ENCODE measurements at places on chromosomes 16 and 17.

DNA sequence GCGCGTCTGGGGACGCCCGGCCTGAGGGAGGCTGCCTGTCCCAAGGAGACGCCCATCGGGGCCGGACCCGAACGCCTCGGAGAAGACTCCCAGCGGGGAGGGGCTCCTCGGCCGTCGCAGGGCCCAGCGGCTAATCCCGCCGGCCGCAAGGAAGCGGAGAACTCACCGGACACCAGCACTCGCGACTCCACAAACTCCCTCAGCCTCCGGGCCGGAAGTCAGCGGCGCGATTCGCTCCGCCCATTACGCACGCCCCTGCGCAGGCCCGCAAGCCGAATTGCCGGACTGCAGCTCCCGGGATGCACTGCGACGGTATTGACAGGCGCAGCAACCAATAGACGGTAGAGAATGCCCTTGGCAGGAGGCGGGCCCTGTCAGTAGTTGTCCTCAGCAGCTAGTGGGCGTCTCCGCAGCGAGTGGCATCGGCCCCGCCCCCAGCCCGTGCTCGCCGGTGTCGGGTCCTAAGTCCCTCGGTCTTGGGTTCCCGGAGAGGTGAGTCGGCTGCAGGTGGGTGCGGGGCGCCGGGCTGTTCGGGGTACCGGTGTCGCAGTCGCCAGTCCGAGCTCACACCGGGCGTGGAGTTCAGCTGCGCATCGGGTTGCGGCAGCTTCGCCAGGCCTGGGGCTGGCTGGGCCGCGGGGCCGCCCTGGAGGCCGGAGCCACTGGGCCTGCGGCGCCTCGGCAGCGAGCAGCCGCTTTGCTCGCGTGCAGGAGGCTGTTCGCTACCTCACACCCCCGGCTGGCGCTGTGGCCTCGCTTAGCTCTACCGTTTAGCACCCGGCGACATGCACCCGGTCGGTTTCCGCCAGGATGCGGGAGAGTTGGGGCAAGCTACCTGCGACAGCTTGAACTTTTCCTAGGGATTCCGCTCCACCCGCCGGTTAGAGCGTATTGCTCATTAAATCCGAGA, at the start of the genes ZNF174 and ZSCAN32:
TSS of gene ZNF174 (plus strand) at position 437 of the 910 bp plus-strand sequence. CDS start 790 bp downstream, outside the sequence.
TSS of gene ZSCAN32 (minus strand) at position 226 of the 910 bp plus-strand sequence. CDS start 3,447 bp downstream, outside the sequence.
- peak; percentile 99 for DNase-seq

DNA sequence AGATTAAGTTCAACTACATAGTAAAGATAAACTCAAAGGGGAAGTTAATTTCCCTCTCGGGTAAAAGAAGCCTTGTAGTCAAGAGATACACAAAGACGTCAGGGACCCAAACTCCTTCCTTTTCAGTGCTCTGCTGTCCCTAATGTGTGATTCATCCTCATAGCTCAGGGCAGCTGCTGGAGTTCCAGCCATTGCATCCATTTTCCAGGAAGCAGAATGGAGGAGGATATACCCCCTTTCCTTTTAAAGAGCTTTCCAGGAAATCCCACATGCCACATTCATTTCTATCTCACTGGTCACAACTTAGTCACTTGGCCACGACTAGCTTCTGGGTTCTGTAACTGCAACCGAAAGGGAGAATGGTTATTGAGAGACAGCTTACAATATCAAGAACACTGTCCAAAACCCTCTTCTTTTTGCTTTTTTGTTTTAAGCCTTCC, 95.3 kb downstream of the SOCS1 start:
- no peak for DNase-seq

- DNase-seq, result no peak
Measured at GRCh38 chr17:57524839-57525568, 220.1 kb downstream of the CCDC182 start.

- no peak for DNase-seq
Measured at GRCh38 chr17:33983824-33984574, 271.1 kb upstream of the CCL2 start.

DNA sequence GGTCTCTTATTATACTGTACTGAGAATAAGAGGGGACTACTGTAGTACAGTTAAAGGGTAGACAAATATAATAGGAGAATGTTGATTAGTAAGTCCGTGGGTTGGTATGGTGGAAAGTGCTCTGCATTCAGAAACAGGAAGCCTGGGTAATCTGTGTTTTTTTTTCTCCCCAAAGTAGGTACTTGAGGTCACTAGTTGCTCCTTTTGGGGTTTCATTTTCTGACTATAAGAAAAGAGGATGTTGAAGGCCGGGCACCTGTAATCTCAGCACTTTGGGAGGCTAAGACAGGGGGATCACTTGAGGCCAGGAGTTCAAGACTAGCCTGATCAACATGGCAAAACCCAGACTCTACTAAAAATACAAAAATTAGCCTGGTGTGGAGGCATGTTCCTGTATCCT, 42.0 kb upstream of the MMD start:
- DNase-seq, result no peak

DNA sequence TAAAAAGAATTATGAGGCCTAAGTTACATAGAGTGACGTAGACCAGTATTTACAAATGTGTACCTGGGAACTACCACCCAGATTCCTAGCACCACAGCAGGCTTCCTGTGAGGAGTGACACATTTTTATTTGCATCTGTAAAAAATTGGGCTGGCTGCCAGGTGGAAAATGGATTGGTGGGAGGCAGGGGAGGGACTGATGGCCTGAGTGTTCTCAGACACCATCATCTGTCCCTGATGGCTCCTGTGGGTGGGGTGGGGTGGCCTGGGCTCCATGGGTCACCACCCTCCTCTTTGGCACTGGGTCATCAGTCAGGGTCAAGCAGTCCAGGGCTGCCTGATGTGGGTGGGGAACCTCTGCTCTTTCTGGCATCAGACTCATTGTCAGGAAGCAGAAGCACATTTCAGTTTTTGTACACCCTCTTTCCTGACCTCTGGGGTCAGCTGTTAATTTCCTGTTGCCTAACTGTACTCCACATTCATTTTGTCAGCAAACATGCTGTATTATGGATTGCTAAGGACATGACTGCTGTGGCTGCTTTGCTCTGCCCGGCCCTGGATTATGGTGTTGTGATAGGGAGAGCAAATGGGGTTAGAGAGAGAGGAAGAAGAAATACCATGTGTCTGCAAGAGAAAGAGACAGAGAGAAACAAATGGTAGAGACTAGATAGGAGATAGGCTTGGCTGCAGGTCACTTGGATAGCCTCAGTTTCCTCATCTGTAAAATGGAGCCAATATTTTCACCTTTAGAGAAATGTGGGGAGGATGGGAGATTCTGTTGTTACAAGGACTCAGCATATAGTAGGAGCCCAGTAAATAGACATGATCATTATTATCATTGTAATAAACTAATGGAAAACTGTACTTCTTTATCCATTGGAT, 11.6 kb upstream of the MFAP4 start:
- no peak for DNase-seq

DNA sequence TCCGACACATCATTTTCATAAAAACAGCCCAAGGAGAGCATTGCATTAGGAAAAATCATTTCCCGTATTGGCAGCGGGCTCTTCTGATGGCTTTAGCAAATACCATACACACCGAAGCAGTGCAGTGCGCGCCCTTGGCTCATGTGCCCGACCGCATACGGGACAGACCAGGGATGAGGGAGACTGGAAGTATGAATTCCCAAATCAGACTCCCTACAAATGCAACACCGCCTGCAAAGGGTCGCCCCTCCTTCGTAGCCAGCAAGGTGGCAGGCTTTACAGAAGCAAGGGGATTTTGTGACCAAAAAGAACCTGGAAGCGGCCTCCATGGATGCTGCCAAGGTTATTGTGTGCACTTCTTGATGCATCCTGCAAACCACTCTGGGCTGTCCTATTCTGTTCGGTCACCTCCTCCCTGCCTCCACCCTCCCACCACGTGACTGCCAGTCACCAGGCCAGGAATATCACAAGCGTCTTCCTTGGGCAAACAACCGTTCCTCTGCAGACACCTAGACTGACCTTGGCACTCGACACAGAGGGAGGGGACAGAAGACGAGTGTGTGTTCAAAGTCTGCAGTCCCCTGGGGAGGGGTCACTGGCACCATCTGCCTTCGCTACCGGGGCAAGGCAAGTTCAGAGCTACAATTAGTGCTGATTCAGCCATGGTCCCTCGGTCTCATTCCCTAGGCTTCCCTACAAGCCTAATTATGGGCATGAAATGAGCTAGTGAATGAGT, 460.4 kb downstream of the SLC39A11 start:
- no peak for DNase-seq

- no peak for DNase-seq
Measured at GRCh38 chr17:20203018-20203417, 193.9 kb downstream of the SPECC1 start.

GRCh38 chr17:19343671-19344151, 18.8 kb downstream of the B9D1 start:
- DNase-seq, result no peak

- DNase-seq, result peak; percentile 63
Measured at GRCh38 chr17:82022310-82022980, at the start of gene CENPX. Gene CENPX (minus strand): TSS chr17:82022878. CDS start chr17:82022861, 17 bp downstream.

DNA sequence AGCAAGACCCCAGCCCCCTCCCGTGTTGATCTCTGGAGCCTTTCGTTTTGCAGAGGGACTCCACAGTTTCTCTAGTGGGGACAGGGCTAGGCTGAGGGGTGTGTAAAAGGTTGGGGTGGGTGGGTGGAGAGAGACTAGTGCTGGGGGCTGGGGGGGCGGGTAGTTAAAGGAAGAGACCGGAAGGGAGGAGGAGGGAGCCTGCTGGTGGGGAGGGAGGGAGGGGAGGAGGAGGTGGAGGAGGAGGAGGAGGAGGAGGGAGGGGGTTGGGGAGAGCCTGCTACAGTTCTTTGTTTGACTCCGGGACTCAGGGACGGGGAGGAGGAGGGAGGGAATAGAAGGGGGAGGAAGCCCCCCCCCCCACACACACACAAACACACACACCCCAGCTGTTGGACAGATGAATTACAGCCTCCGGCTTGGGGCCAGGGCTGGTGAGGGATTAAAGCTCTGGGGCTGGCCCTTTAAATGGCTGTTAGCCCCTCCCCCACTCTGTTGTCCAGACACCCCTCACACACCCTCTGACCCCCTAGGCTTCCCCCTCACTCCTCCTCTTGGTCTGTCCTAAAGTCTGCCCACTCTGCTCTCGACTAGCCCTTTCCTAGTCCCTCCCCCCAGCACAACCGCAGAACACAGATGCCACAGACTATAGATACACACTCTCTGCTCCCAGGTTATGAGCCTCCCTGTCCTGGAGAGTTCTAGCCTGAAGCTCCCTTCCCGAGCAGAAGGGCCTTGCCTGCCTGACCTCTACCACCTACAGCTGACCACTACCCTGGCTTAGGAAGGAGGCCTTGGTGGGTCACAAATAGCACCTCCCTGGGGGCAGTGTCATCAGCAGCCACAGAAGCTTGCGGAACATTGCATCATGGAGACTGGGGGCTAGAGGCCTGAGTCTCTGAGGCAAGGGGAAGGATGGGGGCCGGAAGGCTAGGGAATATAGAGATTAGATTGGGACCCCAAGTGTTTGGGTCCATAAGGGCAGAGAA, 4.4 kb downstream of the KDM6B start:
- peak; percentile 77 for DNase-seq

DNA sequence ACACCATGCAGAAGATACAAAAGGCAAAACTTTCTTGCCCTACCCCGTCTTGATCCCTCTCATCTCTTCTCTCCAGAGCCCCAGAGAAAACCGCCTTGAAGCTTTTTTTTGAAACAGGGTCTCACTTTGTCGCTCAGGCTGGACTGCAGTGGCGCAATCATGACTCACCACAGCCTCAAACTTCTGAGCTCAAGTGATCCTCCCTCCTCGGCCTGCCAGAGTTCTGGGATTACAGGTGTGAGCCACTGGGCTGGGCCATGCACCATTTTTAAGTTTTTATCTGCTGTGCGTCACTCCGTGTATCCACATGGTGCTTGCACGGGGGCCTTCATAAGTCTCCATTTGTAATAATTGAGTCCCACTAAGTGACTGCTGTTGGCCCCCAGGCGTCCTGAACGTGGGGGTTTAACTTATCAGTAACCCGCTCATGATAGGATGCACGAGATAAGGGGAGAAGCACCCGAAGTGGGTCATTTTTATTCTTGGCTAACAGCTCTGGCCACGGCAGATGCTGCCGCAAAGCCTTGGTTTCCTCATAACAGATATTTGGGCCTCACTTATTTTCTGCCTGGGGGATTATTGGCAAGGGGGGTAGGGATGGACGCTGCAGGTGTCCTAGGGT, 8.6 kb downstream of the DNAH17 start:
- no peak for DNase-seq

- no peak for DNase-seq
Measured at GRCh38 chr16:19288872-19289799, 3.6 kb downstream of the CLEC19A start.

DNA sequence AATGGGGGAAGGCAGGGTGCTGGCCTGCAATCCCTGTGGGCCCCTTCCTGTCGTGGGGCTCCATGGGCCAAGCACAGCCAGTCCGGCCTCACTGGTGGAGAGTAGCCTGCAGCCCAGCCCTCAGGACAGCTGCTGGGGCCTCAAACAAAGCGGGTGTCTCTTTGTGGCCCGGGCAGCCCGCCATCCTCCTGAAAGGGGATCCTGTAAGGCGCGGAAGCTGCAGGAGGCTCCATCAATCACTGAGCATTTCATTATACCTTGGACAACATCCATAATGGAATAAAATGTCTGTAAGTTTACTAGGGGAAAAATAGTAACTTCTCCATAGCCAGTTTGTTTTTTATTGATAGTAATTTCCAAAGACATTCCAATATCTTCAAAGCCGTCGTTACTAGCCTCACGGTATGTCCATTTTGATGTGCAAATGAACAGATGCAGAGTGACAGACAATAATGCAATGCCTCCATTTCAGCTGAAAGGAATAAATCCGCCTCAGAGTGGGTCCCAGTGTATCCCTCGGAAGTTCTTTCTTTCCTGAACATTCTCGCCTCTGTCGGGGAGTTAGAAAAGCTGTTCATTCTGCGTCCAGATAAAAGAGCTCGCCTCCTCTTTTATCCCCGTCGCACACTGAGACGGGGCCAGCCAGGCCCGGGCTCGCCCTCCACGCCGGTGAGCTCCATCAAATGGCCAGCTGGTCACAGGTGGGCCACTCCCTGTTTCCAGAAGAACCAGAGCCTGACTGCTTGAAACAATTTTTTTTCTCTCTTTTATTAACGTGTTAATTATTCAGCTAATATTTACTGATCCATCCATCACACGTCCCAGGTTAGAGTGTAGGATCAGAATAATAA, 14.4 kb downstream of the WSCD1 start:
- no peak for DNase-seq

GRCh38 chr16:22381392-22381791, 7.0 kb upstream of the CDR2 start:
- DNase-seq, result no peak

- no peak for DNase-seq
Measured at GRCh38 chr17:9209781-9210370, 188.6 kb downstream of the NTN1 start.

DNA sequence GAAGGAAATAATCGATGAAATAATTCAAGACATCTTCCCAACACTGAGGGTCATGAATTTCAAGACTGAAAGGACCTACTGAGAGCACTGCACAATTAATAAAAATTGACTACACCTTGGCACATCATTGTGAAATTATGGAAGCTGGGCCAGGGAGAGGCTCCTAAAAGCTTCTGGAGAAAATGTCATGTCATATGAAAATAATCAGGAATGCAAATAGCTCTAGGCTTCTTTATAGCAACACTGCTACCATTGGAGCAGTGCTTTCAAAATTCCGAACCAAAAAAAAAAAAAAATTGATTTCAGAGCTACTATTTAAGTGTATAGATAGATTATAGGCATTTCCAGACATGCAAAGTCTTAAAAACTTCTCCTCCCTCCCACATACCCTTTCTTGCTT, 6.4 kb upstream of the ALOX15B start:
- DNase-seq, result no peak

All from erythroblast (primary cell).